Anterior cingulate cortex (tissue), 58 donors: ENCODE measurements at places on chromosomes 5 and 9.

GRCh38 chr9:96344458-96345180, 38.9 kb downstream of the SLC35D2 start:
- peak; percentile 70 for DNase-seq

GRCh38 chr9:108081112-108081511, 591.5 kb upstream of the KLF4 start:
- DNase-seq, result no peak

DNA sequence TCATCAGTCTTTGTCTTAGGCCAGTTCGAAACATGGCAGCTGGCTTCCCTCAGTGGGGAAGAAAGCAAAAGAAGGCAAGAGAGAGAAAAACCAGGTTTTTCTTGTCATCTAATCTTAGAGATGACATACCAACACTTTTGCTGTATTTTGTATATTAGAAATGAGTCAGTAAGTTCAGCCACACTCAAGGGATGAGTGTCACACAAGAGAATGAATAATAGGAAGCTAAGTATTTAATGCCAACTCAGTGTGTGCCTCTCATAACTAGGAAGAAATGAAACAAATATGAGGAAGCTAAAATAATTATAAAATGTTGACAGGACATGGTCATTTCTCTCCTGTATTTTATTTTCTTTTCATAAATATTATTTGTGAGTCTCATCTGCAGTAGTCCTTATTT, 65.3 kb downstream of the CDH12 start:
- no peak for DNase-seq

DNA sequence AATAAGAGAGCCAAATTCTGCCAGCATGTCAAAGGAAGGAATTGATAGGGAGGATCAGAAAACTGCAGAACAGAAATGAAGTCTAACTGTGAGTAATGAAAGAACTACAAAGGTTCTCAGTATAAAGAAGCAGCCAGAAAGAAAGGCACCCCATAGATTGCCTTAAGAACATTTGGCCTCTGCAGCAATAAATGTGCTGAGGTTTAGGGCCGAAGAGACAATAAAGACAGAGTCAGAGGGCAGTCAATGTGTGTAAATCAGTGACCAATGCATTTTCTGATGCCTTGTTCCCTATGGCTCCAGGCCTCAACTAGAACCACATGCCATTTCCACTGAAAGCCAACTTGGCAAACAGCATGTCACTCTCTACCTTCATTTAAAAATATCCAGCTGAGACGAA, 281.0 kb downstream of the HINT1 start:
- DNase-seq, result no peak

GRCh38 chr9:38417003-38417945, 7.0 kb downstream of the IGFBPL1 start:
- no peak for DNase-seq

GRCh38 chr5:144117412-144117811, 53.0 kb downstream of the YIPF5 start:
- no peak for DNase-seq

DNA sequence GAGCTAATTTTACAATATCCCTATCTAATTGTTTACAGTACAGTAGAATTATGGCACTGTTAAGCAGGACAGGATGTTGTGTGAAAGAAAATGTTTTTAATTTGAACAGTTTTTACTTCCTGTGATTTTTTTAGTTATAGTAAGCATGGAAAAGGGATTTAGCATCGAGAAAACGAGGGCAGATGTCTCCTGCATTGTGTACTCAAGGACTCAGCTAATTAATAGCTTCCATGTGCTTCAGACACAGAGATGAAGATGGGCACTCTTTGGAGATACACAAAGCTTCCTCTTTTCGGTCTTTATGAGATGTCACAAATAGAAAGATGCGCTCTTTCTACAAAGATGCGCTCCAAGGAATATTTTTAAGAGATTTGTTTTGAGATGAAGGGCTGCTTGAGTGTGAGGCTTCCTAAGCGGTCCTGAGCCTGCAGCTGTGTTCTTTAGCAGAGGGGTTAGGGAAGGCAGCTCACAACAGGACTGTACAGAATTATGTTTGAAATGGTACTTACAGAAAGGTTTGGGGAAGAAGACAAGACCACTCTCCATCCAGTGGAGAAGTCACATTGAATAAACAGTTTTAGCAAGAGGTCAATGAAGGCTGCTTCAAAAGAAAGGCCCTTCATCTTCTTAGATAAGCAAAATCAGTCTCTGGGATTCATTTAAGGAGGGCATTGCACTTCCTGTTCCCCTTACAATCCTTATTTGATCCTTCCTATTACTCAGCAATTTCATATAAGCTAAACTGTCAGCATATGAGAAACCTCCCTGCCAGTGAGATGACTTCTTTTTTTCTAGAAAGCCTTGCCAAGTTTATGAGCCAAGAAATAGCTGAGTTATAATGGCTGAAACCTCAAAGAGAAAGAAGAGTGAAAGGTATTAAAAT, 311.5 kb downstream of the EFNA5 start:
- no peak for DNase-seq

GRCh38 chr9:120985819-120986222, 59.2 kb upstream of the TRAF1 start:
- DNase-seq, result no peak

- no peak for DNase-seq
Measured at GRCh38 chr5:55997742-55998351, 3.1 kb upstream of the IL6ST start.

- no peak for DNase-seq
Measured at GRCh38 chr5:135094339-135095051, 60.5 kb upstream of the PITX1 start.

- no peak for DNase-seq
Measured at GRCh38 chr9:35349287-35349990, 140.5 kb upstream of the RUSC2 start.

DNA sequence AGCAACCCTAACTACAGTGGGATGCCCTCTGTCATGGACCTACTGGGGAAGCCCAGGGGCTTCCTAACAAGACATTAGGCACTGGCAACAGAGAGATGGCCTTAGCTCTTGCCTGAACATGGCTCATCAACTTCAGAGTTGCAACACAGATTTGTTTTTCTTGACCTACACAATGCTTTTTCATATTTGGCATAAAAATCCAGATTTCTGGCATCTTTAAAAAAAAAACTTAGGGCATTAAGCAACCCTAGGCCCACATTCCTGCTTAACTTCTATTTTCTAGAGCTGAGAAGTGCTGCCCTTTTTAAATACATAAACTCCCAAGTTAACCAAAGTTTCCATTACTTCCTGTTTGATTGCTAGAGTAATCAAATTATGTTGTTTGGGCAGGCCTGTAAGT, 8.0 kb downstream of the GRIA1 start:
- DNase-seq, result no peak

- DNase-seq, result no peak
Measured at GRCh38 chr9:23621188-23621587, 204.9 kb downstream of the ELAVL2 start.
